SJSA1 (cell line): ENCODE measurements at places on chromosomes 1 and 21. TPM values are rescaled to one million over a fixed set of nuclear protein-coding genes. Genes with fewer than 3 reads are reported as not detected.

The TMOD4 gene
- 1.2 TPM in 1 of 2 replicates, not detected in the other for total RNA-seq

The HOOK1 gene
- total RNA-seq: not detected in 2 replicates

The PPIAL4G gene
- total RNA-seq: not detected in 2 replicates

The SUSD4 gene
- total RNA-seq: 0.03 and 0.74 TPM in 2 replicates

The RIMS3 gene
- 0.68 and 0.78 TPM in 2 replicates for total RNA-seq
